Lower leg skin (tissue), 4 donors: ENCODE measurements at places on chromosomes 2 and 18. TPM values are rescaled to one million over a fixed set of nuclear protein-coding genes. Genes with fewer than 3 reads are reported as not detected.

The RTP5 gene
- 0.23 TPM for total RNA-seq

The FKBP1B gene
- total RNA-seq = 8.9 TPM

The MYCN gene
- 1.5 TPM for total RNA-seq

The CLASP1 gene
- total RNA-seq = 74.1 TPM

DNA sequence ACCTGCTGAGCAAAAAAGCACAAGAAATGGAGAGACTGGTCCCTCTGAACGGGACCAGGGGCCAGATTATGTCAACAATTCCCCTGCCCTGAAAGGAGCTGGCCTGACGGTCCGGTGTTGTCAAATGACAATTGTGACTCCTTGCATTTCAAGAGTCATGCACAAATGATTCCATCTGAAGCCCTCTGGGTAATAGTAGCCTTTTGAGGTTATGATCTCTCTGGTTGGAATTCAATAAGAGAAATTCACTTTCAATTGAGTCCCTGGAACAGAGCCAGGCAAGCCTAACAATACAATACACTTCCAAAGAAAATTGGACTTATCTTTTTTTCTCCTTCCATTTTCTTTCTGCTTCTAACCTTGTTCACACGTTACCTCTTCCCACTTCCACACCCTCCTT, 116.9 kb downstream of the C1D start:
- no peak for DNase-seq

DNA sequence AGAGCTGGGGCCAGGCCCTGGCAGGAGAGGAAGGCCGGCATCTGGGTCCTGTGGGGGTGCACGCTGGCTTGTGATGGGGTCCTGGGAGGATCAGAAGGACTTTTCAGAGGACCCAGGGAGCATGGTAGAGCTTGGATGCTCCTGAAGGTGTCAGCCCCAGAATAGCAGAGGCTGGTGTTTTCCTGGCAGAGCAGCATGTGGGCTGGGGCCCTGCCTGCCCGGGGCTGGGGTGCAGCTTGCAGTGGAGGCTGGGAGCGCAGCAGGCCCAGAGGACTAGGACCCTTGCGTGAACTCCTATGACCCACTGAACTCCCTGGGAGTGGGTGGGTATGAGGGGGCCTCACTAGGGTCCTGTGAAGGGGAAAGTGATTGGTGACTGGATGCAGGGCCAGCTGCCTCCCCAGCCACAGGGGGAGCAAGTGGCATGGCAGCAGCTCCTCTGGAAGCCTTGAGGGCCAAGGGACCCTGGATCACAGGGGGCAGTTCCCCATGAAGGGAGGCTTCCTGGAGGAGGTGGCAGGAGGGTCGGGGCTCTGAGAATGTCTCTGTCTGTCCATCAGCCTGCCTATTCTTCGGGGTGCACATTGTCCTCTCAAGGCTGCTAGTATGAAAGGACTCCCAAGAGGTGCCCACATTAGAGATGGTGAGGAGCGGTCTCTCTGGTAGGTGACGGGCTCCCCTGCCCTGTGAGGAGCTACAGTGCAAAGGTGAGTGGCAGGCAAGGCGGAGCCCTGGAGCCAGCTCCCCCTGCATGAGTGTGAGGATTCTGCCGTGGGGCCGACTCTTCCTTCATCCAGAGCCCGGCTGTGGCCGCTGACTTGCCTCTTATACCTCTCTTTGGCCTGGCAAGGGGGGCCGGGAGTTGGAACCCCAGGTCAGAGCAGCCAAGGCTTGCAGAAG, 249.0 kb downstream of the DYSF start:
- DNase-seq = no peak

- DNase-seq = no peak
Measured at GRCh38 chr2:53727921-53728320, 39.7 kb upstream of the CHAC2 start.

GRCh38 chr18:21450913-21451312, 149.6 kb downstream of the ESCO1 start:
- DNase-seq = no peak

DNA sequence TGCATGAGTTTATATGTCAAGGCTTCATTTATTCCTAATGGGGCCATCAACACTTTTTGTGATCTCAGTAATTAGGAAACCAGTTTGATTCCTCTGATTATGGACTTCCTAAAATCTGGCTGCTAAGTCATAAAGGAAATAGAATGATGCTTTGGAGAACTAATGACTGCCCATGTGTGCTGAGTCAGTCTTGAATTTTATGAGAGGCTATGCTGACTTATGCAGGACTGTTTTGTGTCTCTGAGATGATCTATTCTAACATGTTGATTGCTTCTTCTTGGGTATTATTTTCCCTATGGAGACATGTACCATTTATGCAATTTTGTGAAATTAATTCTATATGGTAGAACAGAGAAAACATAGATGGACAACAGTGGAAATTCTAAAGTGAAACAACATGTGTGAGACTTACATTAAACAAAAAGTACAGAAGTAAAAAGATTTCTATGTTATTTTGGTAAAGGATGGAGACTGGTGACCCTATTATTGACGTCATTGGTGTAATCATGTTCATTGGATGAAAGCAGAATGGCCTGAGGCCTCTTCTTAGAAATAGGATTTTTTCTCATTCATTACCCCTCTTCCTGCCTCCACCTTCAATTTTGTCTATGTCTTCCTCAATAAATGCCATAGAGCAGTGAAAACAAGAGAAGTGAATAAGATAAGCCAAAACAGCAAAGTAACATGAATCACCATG, 1658.2 kb upstream of the PIK3C3 start:
- DNase-seq = no peak

- DNase-seq = no peak
Measured at GRCh38 chr2:148553332-148553887, 91.1 kb upstream of the EPC2 start.

DNA sequence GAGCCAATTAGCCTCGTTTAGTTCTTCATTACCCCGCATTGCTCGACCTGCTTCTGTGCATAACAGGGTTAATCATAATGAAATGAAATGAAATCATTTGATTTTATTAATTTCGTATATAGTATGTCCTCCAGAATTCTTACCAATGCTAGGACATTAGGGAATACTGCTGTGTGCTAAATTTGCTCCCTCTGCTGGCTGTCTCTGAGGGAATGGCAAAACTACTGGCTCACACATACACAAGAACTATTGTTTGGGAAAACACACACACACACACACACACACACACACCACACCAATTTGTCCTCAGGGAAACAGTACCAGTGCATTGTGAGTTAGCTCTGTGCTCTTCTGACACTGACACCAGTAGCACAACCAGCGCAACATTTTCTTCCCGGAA, 273.3 kb upstream of the TCF4 start:
- no peak for DNase-seq
